NCI-H1417 (cell line): ENCODE measurements at places on chromosomes 1 and 21.

- peak; percentile 59 for DNase-seq
Observed at GRCh38 chr1:158087320-158087927, 93.3 kb upstream of the CD1D start.

DNA sequence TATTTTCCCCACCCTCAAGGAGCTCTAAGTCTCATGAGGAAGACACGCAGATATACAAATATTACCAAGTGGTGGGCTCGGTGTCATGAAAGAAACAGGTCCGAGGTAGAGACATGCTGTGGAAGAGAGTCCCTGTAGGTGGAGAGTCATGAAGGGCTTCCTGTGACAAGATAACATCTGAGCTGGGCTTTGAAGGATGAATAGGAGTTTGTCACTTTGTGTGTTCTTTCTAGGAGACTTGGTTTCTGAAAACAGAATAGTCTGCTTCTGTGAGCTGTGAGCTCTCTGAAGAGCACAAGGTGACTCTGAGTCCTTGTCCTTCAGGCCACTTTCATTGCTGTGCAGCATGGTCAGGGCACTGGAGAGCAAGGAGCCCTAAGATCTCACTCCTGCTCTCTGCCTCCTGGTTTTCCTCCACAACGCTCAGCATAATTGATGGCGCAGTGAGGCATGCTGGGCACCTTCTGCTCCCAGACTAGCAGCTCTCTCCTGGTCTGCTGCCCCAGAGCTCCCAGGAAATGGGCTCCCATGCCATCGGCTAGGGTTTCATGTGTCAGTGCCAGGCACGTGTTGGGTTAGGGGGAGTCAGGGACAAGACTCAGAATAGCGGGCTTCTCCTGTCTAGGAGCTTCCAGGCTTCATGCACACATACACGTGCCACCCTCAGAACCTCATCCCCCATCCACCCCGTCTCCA, 209.9 kb upstream of the CSF3R start:
- no peak for DNase-seq

- no peak for DNase-seq
Observed at GRCh38 chr1:56017336-56017735, 562.0 kb downstream of the PLPP3 start.

GRCh38 chr1:228830954-228831481, 95.7 kb downstream of the RHOU start:
- DNase-seq, result no peak

DNA sequence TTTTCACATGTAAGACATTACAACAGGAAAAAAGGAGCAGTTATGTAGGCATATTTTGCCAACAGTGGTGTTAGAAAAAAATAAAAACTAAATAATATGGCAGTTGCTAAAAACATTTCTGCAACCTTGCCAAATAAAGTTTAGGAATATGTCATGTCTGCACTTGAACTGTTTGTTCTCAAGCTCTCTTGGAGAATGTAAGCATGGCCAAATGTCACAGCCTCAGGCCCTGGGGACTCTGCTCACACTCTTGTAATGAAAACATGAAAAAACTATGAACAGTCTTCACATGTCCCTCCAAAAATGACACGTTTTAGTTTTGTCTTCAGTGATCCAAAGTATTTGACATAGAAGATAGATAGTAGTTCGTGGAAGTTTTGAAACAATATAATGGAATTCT, 753.3 kb downstream of the LTN1 start:
- DNase-seq, result no peak

DNA sequence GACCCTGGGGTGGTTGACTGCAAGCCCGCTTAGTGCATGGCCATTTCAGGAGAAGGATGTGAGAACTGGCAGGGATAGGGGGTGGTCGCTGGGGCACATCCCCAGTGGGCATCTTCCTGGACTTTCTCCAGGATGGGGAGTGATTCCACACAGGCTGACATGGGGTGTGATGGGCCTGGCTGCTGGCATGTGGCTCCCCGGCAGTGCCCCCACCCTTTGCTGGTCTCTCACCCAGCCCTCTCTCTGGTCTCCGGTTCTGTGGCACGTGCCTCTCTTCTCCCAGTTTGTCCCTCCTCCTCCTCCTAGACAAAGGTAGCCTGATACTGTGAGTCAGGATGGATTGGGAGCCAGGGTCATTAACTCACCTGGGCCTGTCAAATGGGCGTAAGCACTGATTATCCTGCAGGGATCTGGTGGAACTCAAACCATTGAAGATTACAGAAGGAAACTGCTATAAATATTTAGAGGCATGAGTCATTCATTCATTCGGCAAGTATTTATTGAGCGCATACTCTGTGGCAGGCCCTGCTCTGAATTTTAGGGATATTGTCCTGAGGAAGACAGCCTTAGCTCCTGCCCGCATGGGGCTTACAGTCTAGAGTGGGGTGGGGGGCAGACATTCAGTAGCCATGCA, 23.6 kb upstream of the EPS8L3 start:
- DNase-seq, result no peak

GRCh38 chr21:36699546-36700294, 805 bp downstream of the SIM2 start:
- no peak for DNase-seq

DNA sequence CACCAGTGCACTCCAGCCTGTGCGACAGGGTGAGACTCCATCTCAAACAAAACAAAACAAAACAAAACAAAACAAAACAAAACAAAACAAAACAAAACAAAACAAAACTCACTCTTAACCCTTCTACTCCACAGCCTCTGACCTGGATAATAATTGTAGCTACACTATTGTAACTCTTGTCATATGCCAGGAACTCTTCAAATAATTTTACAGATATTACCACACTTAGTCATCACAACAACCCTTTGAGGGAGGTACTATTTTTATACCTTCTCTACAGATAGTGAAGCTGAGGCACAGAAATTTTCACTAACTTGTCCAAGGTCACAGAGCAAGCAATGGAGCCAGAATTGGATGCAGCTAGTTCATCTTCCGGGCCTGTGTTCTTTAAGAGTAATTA, 547.8 kb downstream of the ADGRL2 start:
- DNase-seq, result no peak

GRCh38 chr1:228938537-228938901, 203.2 kb downstream of the RHOU start:
- DNase-seq, result peak; percentile 3
